ENCODE measurements at places on chromosomes 1 and 21.

DNA sequence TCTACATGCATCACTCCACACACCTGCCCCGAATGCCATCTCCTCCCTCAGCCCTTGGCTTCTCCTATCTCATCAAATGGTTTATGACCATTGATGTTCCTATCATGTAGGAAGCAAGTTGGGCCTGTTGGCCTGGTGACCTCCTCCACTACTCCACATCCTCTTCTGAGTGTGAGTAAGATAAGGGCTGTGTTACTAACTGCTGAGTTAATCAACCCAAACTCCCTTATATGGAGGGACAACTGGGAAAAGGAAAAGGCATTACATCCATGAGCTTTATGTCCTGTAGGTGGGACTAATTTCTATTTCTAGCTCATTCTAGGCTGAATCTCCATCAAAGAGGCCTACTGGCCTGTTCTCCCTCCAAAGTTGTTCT is 57.6 kb downstream of the WLS start:
- no peak for DNase-seq

DNA sequence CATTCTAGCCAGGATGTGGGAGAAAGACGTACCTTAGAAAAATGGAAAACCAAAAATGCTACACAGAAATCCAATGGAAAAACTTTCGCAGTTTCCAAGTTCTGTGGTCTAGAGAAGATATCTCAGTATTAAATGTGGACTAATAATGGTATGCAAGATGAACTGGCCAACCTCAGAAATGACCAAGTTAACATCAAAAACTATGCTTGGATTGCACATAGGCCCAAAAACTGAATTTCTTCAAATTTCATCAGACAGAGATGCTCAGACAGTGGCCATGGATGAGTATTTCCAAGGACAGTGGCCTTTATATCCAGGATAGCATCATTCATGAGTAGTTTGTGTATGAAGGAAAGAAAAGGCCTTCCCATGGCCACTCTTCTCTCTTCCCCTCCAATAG is 132.2 kb downstream of the TIAM1 start:
- no peak for DNase-seq

- no peak for DNase-seq
These were observed 74.3 kb downstream of the MPZL1 start for GRCh38 chr1:167795810-167796740.

DNA sequence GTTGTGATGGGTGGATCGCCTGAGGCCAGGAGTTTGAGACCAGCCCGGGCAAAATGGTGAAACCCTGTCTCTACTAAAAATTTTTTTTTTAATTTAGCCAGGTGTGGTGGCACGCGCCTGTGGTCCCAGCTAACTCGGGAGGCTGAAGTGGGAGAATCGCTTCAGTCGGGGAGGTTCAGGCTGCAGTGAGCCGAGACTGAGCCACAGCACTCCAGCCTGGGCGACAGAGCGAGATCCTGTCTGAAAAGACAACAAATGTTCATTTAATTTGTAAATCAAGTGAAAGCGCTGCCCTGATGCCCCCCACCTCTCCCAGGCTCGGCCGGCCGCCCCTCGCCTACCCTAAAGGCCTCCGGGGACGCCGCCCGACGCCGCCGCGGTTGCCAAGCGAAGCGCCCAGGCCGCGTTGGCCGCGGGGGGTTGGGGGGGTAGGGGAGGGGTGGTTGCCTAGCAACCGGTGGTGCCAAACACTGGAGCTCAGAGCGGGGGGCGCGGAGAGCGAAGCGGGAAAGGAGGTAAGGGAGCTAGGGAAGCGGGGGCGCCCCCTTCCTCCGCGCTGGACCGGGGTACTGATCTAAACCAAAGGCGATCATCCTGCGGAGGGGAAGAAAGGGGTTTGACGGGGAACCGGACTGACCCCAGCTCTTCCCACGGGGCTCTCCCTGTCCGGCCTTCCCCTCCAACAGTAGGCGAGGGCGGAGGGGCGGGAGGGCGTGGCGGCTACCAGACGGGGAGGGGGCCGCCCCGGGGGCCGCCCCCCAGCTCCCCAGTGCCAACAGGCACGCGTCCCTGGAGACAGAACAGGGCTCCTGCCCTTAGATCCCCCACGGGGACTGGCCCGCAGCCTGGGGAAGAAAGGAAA is at the start of gene TEKT2:
TEKT2 (plus strand) TSS at position 460 of the 862 bp plus-strand sequence. CDS start 828 bp downstream, outside the sequence.
- no peak for DNase-seq

GRCh38 chr1:73820843-73821242 is 377.1 kb downstream of the LRRIQ3 start:
- DNase-seq, result no peak

GRCh38 chr21:34933609-34934335 is 115.3 kb downstream of the RUNX1 start:
- peak; percentile 31 for DNase-seq

DNA sequence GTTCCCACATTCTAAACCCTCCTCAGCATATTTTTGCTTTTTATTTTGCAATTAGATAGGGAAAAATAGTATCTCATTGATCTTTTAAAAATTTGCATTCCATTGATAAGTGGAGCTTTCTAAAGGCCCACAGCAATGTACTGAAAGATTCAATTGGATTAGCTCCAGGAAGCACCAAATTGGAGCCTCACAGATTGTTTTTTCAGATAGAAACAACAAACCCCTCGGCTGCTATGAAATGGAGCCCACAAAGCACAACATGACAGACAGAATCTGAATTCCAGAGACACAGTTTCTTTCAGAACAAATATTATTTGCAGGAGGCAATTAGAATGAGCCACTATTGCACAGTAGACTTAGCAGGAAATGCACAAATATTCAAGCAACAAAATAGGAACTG is 58.9 kb upstream of the KIF26B start:
- no peak for DNase-seq

GRCh38 chr1:244114892-244115291 is 63.8 kb downstream of the ZBTB18 start:
- no peak for DNase-seq

DNA sequence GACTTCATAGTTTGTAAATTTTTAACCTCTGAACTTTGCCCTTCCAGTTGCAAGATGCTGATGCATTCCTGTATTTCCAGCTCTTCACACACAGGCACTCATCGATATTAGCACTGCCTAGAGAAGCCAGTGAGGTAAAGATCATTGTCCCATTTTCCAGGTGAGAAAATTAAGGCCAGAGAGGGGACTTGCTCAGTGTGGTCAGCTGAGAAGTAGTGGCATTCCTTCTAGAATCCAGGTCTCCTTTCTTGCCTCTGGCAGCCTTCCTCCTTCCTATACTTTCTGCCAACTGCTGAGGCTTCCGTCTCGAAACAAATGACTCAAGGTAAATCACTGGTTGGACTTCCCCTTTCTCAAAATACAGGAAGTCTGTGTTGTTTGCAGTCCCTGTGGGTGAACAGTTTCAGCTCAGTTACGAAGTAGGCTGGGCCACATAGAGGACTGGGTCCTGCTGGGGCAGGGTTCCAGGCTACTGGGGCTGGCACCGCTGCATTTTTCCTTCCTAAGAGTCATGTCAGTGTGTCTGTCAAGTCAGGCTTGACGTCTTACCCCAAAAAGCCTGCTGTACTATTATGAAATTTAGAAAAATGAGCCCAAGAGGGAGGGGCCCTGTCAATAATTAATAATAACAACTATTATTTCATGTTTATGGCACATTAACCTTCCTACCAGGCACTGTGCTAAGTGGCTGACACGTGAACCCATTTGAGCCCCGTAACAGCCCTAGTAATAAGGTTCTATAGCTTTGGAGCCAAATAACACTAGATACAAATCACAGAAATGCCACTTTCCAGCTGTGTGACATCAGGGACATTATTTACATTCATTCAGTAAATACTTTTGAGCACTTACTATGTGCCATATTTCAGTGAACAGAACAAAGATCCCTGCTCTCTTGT is 16.6 kb upstream of the RNF19B start:
- peak; percentile 64 for DNase-seq

DNA sequence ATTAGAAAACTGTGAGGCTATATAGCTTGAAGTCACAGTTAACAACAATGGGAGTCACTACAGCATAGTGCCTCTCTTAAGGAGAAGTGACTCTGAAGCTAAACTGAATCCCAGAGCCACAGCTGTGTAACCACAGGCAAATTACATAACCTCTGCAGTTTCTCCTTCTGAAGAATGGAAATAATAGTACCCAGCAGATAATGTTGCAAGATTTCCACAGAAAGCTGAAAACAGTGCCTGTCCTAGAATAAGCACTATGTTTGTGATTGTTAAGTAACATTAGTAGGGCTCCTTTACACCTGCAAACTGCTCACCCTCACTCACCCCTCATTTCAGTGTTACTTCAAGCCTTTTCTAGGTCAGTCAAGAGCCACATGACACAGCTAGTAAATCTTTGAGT is 886.7 kb downstream of the PLA2G4A start:
- DNase-seq, result no peak

GRCh38 chr1:97044159-97044760 is 322.7 kb downstream of the PTBP2 start:
- DNase-seq, result no peak

- DNase-seq, result no peak
These were observed 124.2 kb upstream of the L1TD1 start for GRCh38 chr1:62070384-62071011.

DNA sequence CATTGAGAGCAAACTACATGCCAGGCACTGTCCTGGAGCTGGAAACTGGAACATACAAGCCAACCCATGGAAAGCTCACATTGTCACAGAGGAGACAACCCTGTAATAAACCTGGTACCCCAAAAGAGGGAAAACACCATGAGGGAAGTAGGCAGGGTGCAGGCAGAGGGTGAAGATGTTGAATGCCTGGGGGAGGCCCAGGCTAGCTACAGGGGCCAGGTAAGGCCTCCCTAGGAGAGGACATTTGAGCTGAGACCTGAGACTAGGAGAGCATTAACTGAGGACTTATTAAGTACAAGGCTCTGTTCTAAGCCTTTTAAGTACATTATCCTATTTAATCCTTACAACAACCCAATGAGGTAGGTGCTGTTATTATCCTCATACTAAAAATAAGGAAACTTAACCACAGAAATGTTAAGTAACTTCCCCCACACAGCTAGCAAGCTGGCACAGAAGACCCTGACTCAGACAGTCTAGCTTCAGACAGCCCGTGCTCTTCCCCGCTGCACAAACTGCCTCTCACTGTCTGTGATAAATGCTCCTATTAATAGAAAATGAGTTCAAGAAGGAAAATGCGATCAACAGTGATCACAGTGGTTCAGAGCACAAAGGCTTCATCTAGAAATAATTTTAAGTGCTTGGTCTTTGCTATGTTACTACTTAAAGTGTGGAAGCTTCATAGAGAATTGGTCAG is 41.8 kb downstream of the ZNF281 start:
- no peak for DNase-seq

- no peak for DNase-seq
These were observed 68.7 kb upstream of the C1orf105 start for GRCh38 chr1:172351754-172352161.

- no peak for DNase-seq
These were observed 11.1 kb downstream of the VSIG8 start for GRCh38 chr1:159851407-159851806.

- no peak for DNase-seq
These were observed 82.7 kb upstream of the KCTD3 start for GRCh38 chr1:215484171-215484939.

- DNase-seq, result no peak
These were observed 839 bp downstream of the SWT1 start for GRCh38 chr1:185157599-185158412.

DNA sequence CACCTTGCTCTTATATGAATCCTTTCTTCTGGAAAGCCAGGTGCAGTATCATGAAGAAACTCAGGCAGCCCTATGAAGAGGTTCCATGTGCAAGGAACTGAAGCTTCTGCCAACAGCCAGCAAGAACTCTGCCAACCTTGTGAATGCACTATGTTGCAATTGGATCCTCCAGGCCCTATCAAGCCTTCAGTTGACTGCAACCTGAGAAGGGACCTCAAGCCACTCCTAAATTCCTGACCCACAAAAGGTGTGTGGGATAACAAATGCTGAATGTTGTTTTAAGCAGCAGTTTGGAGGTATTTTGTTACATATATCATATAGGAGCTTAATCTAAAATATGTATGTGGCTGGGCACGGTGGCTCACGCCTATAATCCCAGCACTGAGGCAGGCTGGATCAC is 84.0 kb downstream of the RERE start:
- DNase-seq, result no peak

DNA sequence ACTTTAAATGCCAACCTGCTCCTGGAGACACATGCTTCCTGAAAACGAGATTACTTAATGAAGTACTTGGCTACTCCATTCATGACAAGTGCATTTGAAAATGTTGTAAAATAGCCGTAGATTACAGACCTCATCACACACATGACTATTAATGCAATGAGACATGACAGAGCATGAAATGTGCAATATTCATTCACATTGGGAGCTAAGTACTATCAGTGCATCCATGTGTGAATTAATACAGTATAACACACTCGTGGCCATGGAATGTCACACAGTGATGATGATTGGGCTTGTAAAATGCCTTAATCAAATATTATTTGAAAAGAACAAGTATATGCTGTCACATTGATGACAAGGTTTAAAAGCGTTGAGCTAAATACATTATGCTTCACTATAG is 407.0 kb downstream of the AMY1C start:
- DNase-seq, result no peak

GRCh38 chr1:110390096-110390495 is 730 bp downstream of the SLC16A4 start:
- DNase-seq, result no peak

All from activated CD4-positive, alpha-beta T cell treated with anti-CD3 and anti-CD28 coated beads, Interleukin-2, amount 50 U/mL, for 24 hours (primary cell).